ENCODE measurements at places on chromosomes 1 and 21. TPM values are rescaled to one million over a fixed set of nuclear protein-coding genes. Genes with fewer than 3 reads are reported as not detected.

The OR2T29 gene
- total RNA-seq: not detected

The EPHA8 gene
- 4.6 TPM for total RNA-seq

DNA sequence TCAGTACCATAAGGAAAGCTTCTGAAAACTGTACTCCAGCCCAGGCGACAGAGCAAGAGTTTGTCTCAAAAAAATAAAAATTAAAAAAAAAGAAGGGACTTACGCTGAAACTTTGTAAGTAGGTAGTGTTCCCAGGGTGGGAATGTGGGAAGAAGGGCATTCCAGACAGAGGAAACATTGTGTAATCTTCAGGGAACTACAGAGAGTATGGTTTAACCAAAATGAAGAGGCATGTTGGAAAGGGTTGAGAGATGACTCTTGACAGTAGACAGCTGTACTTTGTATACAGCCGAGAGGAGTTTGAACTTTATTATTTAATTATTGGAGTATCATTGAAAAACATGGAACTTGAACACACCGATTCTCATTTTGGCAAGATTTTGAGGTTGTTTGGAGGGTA is 43.0 kb downstream of the PPP2R5A start:
- no peak for DNase-seq

DNA sequence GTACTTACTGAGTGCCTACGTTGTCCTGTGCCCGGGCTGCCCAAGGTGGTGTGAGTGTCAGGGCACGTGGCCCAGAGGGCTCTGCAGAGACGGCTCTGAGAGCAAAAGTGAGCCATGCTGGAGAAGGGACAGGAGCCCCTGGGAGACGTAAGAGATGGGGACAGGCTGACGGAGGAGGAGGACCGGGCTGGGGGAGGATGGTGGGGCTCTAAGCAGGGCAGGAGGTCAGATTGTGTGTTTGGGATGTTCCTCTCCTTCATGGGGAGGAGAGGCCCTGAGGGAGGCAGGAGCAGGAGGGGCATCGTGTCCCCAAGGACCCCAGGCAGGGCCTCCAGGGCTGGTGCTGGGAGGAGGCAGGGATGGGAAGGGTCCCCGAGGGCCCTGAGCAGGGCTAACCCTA is 158.9 kb downstream of the PCBP3 start:
- no peak for DNase-seq

DNA sequence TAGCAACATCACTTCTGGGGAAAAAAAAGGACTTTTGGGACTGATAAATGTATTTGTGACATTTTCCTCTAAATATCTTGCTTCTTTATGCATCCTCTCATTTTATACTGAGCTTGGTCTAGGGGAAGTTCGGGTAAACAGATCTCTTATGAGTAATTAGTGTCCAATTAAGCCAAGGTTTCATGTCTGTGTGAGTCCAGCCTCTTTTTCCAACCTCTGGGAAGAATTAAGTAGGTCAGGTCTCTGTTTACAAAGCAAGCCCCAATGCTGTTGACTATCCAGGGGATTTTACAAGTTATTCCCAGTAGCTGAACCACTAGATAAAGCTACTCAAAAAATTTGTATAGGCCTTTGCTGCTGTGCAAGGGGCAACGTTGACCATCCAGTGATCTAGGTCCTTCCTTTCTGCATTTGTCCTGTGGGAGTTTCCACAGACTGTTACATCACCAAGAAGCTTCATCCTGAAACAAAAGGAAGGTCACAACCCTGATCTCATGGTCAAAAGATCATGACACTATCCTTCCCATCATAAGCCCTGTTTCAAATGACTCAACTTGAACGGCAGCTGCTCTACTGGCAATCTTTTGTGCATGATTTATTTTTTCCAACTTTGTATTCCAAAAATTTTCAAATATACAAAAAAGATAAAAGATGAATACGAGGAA is 74.3 kb downstream of the ETS2 start:
- no peak for DNase-seq

- DNase-seq: peak; percentile 82
Measured at GRCh38 chr1:3892748-3893147, 7.3 kb downstream of the C1orf174 start.

- peak; percentile 53 for DNase-seq
Measured at GRCh38 chr1:58784758-58785441, 1.1 kb upstream of the JUN start.

DNA sequence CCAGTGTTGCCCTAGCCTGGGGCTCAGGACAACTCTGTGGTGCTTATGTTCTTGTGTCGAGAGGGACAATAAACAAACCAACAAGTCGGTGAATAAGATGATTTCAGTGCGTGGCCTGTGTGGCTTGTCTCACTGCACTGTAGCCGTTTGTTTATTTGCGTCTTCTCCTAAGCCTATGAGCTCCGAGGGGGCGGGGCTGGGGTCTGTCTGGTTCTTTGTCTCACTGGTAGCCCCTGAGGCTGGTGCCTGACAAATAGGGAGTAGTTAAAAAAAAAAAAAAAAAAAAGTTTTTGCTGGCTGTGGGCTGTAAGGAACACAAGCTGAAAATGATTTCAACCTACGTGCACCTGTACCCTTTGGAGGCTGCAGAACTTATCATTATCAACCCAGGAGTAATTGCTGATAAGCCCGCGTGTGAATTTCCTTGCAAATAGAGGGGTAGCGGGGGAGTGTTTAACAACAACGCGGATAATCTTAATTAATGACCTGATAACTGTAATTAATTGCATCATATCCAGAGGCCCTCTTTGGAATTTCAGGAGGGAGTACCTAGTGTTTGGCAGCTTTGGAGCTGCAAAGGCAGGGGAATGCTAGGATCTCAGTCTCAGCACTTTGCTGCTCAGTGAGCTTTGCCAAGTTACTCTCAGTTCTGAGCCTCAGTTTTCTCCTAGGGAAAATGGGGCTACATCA is 925 bp upstream of the ARHGEF10L start:
- no peak for DNase-seq

The PTPRF gene
- total RNA-seq: 78.1 TPM

The UBASH3A gene
- total RNA-seq: not detected

The EFNA1 gene
- 14.8 TPM for total RNA-seq

GRCh38 chr1:25204797-25205480 is 27.4 kb downstream of the SYF2 start:
- DNase-seq: peak; percentile 87
